ENCODE measurements at places on chromosomes 7 and 10.

- no peak for DNase-seq
These were observed 567.1 kb downstream of the GRM8 start for GRCh38 chr7:126685596-126685995.

DNA sequence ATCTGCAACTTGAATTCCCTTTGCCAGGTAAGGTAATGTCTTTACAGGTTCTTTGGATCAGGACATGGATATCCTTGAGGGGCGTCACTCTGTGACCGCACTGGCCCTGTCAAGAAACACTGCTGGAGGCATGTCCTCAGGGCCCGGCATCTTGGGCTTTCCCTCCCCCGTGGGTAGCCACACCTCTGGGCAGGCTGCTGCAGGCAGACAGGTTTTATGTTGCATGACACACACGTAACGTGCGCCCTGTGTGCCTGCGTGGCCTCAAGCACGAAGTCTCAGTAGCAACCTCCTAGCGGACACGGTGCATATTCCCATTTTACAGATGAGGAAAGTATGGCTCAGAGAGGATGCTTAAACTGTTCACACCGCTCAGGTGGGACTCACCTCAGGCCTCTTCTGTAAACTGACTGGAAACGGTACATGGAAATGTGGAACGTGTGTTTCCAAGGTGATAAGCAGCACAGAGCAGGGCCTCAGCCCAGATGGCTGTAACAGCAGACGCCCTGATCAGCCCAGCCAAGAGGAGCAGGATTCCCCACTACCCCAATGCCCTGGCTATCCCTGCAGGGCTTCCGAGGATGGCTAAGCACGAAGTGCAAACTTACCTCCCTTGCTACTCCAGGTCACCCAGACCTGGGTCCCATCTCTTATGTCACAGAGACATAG lies 553.6 kb downstream of the TCERG1L start:
- DNase-seq: no peak

DNA sequence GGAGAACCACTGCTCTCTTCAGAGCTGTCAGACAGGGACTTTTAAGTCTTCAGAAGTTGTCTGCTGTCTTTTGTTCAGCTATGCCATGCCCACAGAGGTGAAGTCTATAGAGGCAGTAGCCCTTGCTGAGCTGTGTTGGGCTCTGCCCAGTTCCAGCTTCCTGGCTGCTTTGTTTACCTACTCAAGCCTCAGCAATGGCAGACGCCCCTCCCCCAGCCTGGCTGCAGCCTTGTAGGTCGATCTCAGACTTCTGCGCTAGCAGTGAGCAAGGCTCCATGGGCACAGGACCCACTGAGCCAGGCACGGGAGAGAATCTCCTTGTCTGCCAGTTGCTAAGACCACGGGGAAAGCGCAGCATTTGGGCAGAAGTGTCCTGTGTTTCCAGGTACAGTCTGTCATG lies 12.1 kb upstream of the CPA2 start:
- no peak for DNase-seq

DNA sequence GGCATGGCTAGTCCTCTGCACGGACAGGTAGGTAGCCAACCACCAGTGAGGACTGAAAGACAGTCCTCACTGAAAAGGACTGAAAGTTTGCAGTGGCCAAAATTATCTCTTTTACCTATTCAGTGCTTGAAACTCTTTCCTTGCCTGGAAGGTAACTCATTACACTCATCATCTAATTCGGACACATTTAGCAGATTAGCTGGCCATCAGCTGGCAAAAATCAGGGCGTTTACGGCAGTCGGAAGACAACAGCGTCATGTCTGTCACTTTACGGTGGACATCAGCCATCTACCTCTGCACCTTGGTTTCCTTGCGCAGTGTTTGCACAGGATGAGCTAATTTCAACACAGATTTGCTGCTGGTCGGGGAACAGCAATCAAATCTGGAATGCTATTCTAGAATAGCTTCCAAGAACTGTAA lies 740 bp downstream of the ANXA7 start:
- DNase-seq: no peak

GRCh38 chr10:71025535-71025934 lies 137.2 kb upstream of the PCBD1 start:
- DNase-seq: no peak

- DNase-seq: no peak
These were observed 58.5 kb downstream of the CCDC6 start for GRCh38 chr10:59847888-59848287.

DNA sequence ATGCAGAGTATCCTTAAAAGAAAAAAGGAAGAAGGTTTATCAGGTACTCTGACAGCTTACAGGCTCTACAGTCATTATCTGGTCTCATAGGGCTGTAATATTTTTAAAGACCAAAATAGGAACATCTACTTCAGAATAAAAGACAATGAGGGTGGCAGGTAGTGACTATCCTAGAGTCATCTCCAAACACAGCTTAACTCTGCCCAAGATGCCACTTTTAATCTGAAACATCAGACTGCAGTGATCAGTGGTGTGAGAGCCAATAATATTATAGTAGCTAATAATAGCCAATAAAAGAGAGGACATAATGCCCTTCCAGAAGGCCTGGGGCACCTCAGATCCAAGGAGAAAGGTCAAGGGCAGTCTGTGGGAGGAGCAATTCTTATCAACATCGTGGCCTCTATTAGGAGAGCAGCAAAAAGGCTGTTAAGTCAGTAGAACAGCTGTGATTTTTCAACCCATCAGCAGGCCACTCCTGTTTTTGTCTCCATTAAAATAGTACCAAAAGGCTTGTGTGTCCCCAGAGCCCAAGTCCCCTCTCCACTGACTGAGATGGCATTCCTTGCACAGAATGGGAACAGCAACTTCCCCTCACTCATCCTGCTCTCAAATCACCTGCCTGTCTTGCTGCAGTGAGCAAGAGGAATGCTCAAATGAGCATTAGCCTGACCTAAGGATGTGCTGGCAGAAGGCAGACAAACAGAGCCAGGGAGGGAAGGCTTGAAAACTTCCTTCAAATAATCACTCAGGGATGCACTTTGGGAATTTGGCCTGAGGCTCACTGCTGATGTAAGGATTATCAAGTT lies 20.7 kb upstream of the SPOCK2 start:
- no peak for DNase-seq

- no peak for DNase-seq
These were observed 6.5 kb downstream of the CHST12 start for GRCh38 chr7:2409745-2410414.

DNA sequence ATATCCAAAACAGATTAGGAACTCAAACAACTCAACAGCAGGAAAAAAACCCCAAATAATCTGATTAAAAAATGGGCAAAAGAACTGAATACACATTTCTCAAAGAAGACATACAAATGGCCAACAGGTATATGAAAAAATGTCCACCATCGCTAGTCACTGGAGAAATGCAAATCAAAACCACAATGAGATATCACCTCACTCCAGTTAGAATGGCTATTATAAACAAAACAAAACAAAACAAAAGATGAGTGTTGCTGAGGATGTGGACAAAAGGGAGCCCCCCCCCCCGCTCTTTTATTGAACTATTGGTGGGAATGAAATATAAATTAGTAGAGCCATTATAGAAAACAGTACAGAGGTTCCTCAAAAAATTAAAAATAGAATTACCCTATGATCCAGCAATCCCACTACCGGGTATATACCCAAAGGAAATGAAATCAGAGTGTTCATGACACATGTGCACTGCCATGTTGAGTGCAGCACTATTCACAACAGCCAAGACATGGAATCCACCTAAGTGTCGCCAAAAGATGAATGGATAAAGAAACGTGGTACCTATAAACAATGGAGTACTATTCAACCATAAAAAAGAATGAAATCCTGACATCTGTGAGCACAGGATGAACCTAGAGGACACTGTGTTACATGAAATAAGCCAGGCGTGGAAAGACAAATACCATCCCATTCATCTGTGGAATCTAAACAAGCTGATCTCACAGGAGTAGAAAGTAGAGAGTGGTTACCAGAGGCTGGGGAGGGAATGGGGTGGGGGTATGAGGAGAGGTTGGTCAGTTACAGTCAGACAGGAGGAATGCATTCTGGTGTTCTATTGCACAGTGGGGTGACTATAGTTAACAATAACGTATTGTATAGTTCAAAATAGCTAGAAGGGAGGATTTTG lies 78.1 kb upstream of the RHEB start:
- no peak for DNase-seq

GRCh38 chr7:44823255-44823781 lies 24.6 kb downstream of the H2AZ2 start:
- no peak for DNase-seq

GRCh38 chr7:115496006-115496405 lies 534.6 kb downstream of the TFEC start:
- no peak for DNase-seq

DNA sequence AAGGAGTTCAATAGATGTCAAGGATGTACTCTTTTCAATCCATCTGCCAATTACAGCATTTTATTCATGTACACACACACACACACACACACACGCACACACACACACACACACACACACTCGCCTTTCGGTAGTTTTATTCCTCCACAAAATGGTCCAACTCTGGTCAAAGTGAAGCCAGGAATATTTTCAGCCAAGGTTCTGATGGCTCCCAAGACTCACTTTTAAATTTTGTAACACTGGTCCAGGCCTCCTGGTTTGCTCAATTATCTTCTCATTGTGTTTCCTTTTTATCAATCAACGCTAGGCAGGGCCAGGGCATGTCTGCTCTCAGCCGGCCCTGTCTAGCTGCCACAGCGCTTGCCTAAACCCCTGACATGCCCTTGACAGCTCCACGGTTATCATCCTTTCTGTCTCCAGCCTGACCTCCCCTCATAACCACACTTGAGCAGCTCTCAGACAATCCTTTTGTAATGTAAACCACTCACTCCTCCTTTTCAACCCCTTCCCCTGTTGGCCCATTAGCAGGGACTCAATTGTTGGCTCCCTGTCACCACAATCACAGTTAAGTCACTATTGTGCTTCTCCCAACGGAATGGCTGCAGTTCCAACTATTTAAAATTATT lies 115.1 kb downstream of the ICA1 start:
- DNase-seq: no peak

DNA sequence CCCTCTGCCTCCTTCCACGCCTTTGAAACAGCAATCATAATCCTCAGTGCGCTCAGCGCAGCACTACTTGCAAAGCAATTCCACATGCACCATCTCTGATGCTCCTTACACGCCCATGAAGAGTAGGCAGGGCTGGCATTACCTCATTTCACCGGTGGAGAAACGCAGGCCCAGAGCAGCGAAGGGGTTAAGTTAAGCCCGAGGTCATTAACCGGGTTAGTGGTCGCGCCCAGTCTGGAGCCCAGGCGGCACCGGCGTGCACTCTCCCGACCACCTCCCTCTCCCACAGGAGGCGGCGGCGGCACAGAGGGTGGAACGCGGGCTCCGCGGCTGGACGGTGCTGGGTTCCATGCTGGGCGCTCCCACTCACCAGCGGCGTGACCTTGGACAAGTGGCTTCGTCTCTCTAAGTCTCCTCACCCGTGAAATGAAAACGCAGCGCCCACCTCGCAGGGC lies 515 bp downstream of the FASTK start:
- DNase-seq: no peak

DNA sequence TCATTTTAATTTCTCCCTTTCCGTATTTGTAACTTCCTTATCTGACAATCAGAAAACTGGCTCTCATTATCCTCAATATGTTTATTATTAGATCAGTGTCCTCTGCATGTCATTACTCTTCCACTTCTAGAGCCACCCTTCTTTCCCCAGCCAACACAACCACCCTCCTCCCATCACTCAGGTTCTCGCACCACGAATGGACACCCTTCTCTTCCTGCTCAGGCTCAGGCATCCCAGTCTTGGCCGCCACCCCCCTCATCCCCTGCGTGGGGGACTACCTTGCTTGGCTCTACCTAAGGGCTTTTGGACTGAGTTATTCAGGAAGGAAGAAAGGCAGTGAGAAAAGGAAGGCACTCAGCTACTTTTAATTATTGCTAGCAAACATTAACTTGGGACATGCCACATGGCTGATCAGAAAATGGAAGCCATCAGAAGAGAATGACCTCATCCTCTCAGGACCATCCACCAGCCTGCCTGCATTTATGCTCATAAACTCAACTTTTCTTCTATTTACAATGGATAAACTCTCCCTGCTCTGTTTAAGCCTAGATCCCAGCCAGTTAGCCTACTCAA lies 199.9 kb upstream of the PLXNA4 start:
- DNase-seq: no peak

- DNase-seq: no peak
These were observed 28.8 kb upstream of the CUL1 start for GRCh38 chr7:148669927-148670326.

DNA sequence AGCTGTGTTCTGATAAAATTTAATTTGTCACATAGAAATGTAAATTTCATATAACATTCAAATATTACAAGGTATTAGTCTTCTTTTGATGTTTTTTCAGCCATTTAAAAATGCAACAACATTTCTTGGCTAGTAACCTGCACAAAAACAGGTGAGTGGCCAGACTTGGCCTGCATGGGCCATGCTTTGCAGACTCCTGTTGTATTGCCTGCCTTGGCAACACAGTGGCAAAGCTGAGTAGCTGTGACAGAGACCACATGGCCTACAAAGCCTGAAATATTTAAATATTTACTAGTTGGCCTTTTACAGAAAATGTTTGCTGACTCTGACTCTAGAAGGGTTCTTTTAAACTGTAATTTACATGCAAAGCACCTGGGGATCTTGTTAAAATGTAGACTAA lies 13.5 kb upstream of the TBX20 start:
- no peak for DNase-seq

GRCh38 chr10:97771913-97772823 lies at the start of gene SFRP5:
SFRP5 (minus strand) TSS chr10:97771999; CDS start chr10:97771833, 166 bp downstream.
- no peak for DNase-seq

DNA sequence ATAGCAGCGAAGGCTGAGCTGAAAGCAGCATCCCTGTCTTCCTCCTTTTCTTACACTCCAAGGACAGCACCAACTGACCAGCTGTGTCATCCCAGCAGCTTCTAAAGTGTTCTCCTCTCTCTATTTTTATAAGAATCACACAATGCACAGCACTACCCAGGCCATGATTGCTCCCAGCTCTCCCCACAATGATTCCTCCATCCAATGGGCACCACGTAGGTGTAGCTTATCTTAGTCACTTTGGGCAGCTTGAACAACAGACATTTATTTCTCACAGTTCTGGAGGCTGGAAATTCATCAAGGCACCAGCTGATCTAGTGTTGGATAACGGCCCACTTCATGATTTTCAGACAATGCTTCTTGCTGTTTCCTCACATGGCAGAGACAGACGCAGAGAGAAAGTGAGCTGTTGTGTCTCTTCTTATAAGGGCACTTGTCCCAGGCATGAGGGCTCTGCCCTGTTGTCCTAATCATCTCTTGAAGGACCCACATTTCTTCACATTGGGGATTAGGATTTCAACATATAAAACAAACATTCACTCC lies 92.0 kb upstream of the CDC14C start:
- DNase-seq: no peak

GRCh38 chr10:283916-284356 lies 148.7 kb downstream of the ZMYND11 start:
- no peak for DNase-seq

All from activated CD4-positive, CD25-positive, alpha-beta regulatory T cell (primary cell).